ENCODE measurements at places on chromosomes 2 and 18. TPM values are rescaled to one million over a fixed set of nuclear protein-coding genes. Genes with fewer than 3 reads are reported as not detected.

Gene ZNF532
- 147 TPM for polyA plus RNA-seq

Gene CFAP53
- 4.2 TPM for polyA plus RNA-seq

Gene RFTN2
- polyA plus RNA-seq: 81.2 TPM

Gene CDK5R2
- 62.5 TPM for polyA plus RNA-seq

Gene ARHGEF4
- polyA plus RNA-seq: 210 TPM

Gene TSPYL6
- 0.50 TPM for polyA plus RNA-seq

Gene M1AP
- 1.1 TPM for polyA plus RNA-seq

Gene ALK
- 16.7 TPM for polyA plus RNA-seq

Gene GAREM1
- polyA plus RNA-seq: 19.6 TPM

Gene MGAT4A
- 25.2 TPM for polyA plus RNA-seq

Gene MDH1B
- 6.2 TPM for polyA plus RNA-seq

Gene DSC2
- 2.0 TPM for polyA plus RNA-seq

Gene RAD51AP2
- polyA plus RNA-seq: 1.1 TPM

Gene SPATS2L
- 109 TPM for polyA plus RNA-seq

Gene FOXD4L1
- polyA plus RNA-seq: 1.6 TPM

Gene ARHGAP15
- polyA plus RNA-seq: 6.3 TPM

Gene UGT1A3
- polyA plus RNA-seq: not detected

Gene LYPD6B
- polyA plus RNA-seq: 8.5 TPM

Gene USP14
- polyA plus RNA-seq: 64.7 TPM

Gene ANAPC1
- 18.4 TPM for polyA plus RNA-seq

Gene AOX1
- 1.2 TPM for polyA plus RNA-seq
